ENCODE measurements at places on chromosomes 3 and 15.

DNA sequence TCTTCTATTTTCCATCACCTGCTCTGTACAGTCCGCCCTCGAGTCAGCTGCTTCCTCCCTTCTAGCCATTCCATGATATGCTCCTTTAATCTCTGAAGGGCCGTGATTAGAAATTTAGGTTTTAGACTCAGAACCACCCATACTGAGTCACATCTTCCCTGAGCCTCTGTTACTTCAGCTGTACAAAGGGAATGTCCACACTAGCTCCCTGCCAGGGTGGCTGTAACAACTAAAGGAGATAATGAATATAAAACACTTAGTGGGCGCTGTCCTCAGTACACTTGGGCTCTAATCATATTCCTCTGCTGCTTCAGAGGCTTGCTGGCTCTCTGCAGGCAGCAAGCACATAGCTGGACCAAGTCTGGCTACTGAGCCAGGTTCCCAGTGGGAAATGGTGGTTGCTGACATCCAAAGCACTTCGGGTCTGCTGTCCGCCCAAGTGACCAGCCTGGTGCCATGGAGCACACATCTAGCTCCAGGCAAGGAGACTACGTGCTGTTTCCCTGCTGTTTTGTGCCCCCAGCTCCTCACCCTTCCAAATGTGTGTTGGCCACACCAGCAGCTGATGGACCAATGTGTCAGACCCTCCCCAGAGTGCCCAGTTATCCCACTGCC is 901 bp upstream of the CHST14 start:
- no peak for DNase-seq

- DNase-seq, result no peak
Measured at GRCh38 chr15:68114840-68115239, 60.7 kb downstream of the PIAS1 start.

- DNase-seq, result no peak
Measured at GRCh38 chr15:71103102-71103676, 12.1 kb upstream of the THSD4 start.

- no peak for DNase-seq
Measured at GRCh38 chr15:71538181-71538580, 272.2 kb upstream of the NR2E3 start.

DNA sequence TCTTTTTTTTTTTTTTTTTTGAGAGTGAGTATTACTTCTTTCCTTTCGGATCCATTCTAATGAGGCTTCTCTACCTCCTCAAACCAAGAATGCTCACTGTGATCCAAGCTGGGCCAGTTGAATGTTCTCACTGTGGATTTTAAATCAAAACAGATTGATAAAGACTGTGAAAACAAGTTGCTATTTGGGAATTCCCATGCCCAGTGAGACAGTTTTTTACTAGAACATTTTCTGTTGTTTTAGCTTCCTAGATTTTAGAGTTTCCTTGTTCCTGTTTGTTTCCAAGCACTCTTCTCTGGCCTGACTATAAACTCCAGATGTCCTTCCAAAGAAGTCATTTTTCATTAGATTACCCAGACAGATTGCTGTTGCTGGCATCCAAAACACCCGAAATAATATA is 60.1 kb upstream of the GALNT15 start:
- no peak for DNase-seq

DNA sequence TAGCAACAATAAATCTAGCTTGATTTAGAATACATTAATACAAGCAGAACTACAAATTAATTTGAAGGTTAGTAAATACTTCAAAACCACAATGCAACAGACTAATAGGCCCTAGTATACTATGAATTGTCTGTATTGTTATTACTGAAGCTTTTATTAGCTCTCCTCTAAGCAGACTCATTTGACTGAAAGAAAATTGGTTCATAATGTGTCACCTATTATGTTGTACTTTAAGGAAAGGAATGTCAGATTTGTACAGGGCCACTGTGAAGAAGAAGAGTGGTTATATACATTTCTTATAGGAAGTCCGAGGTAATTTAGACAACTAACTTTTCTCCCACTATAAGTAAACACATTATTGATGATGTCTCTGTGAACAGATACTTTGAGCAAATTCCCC is 954.5 kb downstream of the ZPLD1 start:
- DNase-seq, result no peak
